ENCODE measurements at places on chromosomes 4 and X. TPM values are rescaled to one million over a fixed set of nuclear protein-coding genes. Genes with fewer than 3 reads are reported as not detected.

CFI gene
- 7.5 TPM for polyA plus RNA-seq

CLNK gene
- polyA plus RNA-seq, result 0.26 TPM

SRPX2 gene
- 1.7 TPM for polyA plus RNA-seq

FGF16 gene
- polyA plus RNA-seq, result 0.98 TPM

NWD2 gene
- 7.9 TPM for polyA plus RNA-seq

DNA sequence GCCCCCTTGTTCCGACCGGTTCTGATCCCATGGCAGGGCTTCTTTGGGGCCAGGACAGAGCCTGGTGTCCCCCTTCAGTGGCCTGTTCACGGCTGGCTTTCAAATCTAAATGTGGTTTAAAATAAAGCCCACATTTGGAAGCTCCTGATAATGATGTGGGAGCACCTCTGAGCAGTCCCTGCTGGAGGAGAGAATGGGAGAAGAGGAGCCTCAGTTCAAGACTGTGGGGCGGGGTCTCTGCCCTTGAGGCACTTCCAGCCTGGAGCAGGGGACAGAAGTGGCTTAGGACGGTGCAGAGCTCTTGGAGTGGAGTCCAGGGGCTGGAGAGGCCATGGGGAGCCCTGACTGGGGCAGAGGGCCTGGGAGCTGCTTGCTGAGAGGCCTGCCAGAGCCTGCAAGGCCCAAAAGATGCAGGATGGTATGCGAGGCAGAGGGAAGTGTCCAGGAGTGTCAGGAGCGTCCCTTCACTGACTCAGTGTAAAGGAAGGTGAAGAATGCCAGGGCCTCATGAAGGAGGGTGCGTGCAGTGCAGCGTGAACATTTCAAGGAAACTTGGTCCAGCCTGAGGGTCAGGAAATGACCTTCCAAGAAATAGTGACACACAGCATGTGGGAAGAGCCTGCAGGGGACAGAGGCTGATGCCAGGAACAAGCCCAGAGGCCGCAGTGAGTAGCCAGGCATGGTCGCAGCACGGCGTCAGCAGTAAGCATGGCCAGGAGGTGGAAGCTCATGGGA, 21.1 kb upstream of the TADA2B start:
- DNase-seq, result no peak

- DNase-seq, result no peak
Measured at GRCh38 chrX:23118163-23118562, 118.4 kb downstream of the DDX53 start.

DNA sequence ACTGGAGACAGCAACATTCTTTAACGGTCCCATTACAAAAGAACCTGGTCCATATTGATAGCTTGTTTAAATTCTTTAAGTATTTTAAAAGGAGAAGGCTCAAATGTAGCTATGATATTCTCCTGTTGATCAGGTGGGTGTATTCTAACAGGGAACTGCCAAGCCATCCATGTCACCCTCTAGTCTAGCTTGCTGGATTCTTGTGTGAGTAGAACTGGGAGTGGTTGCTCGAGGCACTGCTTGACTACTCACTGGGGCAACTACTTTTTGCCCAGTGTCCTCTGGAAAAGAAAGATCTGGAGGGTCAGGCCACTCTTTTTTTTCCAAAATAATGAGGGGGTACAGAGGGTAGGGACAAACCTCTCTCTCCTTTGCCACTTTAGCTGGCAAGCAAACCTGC, 155.1 kb downstream of the ZNF518B start:
- DNase-seq, result no peak

- DNase-seq, result no peak
Measured at GRCh38 chr4:173185847-173186510, 17.4 kb downstream of the GALNT7 start.

DNA sequence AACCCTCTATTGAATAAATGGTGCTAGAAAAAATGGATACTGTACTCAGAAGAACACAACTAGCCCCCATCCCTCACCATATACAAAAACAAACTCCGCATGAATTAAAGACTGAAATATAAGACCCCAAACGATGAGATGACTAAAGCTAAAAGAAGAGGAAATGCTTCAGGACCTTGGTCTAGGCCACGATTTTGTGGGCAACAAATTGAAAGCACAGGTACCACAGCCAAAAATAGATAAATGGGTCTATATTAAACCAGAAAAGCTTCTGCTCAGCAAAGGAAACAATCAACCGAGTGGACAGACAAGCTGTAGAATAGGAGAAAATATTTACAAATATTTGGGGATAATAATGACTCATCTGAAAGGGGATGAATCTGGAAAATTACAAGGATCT, 86.4 kb upstream of the DHRSX start:
- DNase-seq, result no peak

DNA sequence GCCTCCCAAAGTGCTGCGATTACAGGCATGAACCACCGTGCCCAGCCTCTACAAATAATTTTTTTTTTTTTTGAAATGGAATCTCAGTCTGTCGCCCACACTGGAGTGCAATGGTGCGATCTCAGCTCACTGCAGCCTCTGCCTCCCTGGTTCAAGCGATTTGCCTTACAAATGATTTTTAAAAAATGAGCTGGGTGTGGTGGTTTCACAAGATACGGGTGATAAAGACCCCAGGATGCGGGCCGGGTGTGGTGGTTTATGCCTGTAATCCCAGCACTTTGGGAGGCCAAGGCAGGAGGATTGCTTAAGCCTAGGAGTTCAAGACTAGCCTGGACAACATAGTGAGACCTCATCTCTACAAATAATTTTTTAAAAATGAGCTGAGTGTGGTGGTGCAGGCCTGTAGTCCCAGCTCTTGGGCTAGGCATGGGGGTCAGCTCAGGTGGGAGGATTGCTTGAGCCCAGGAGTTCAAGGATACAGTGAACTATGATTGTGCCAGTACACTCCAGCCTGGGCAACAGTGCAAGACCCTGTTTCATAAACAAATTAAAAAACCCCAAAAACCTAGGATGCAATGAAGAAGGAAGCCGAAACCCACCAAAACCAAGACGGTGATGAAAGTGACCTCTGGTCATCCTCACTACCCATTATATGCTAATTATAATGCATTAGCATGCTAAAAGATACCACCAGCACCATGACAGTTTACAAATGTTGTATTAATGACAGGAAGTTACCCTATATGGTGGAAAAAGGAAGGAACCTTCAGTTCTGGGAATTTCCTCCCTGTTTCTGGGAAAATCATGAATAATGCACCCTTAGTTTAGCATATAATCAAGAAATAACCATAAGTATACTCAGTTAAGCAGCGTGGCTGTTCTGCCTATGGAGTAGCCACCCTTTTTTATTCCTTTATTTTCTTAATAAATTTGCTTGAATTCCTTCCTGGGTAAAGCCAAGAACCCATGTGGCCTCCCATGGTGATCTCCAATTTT, 27.7 kb downstream of the PDGFRA start:
- no peak for DNase-seq

DNA sequence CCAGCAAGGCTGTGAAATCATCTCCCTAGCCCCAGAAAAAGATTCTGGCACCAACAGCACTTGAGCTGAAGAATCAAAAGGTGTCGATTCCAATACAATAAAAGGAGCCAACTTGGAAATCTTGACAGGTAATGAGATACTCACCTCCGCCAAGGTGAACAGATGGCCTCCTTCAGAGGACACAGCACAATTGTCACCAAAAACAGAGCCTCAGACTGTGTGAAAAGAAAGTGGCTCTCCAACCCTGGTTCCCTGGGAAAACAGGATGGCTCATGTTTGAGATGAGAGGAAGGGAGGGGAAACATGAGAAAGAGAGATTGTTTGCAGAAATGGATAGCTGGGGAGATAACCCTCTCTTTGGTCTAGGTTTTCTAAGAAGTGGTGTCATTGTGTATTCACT, 168.9 kb downstream of the HS3ST1 start:
- no peak for DNase-seq

GRCh38 chr4:142567620-142568451, 278.3 kb downstream of the INPP4B start:
- peak; percentile 55 for DNase-seq

- DNase-seq, result no peak
Measured at GRCh38 chr4:61493470-61493869, 293.3 kb downstream of the ADGRL3 start.

- no peak for DNase-seq
Measured at GRCh38 chr4:182918044-182918607, 940 bp upstream of the DCTD start.

GRCh38 chr4:189071241-189071640, 869.4 kb upstream of the FRG1 start:
- no peak for DNase-seq

DNA sequence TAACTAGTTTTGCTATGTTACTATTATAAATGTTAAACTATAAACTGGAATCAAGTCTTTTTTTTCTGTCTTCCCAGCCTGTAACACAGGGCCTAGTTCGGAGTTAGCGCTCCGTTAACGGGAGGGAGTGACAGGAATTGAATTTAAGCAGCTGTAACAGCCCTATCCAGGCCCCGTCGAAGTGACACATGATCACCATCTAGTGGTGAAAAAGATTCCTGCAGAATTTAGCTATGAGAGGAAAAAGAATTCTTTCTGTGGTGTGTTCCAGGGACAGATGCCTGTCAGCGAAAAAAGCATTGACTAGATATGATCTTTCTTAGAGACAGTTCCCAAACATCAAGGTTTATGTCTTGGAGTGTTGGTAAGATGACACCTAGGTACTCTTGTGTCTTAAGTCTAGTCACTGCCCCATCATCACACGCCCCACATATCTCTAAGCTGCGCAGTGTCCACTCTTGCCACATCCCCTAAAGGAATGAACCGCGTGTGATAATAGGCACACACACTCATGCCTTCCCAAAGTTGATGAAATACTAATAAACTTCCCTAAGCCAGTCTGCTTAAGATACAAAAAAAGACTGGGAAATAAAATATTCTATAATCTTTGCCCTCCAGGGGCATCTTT, 2.1 kb downstream of the GAB3 start:
- peak; percentile 86 for DNase-seq

GRCh38 chrX:21972721-21973120, 32.2 kb downstream of the SMS start:
- DNase-seq, result no peak

DNA sequence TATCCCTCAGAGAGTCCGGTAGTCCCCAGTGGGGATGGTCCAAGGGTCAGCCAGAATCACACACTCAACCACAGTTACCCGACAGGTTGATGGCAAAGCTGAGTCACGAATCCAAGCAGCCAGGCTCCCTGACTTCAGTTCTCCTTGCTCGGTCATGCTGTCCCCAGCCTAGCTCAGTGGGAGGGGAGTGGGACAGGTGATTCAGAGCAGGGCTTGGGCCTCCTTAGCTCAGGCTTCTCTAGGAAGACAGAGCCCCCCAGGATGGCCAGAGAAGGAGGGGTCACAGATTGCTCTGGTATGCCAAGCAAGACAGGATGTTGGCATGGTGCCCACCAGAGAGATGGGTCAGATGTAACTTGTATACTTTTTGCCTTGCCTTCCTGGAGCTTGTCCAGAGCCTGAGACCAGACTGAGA, 66.5 kb downstream of the EFNB1 start:
- no peak for DNase-seq

DNA sequence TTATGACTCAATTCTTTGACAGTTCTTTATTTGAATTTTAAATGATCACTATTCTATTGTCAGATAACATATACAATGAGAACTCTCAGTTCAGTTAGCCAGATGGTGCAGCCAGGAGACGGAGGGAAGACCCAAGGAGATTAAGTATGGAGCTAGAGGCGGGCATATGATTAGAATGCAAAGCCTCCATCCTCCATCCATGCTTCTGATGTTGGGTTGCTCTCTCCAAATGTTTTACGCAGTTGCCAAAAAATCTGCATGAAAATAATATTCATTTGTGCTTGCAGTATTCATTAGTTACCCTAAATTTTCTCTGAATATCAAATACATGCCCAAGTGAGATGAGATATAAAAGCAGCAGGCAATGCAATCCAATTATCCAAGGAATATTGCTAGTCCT, 874.8 kb downstream of the C4orf33 start:
- DNase-seq, result no peak

- no peak for DNase-seq
Measured at GRCh38 chr4:5463361-5463760, 245.0 kb downstream of the EVC2 start.

DNA sequence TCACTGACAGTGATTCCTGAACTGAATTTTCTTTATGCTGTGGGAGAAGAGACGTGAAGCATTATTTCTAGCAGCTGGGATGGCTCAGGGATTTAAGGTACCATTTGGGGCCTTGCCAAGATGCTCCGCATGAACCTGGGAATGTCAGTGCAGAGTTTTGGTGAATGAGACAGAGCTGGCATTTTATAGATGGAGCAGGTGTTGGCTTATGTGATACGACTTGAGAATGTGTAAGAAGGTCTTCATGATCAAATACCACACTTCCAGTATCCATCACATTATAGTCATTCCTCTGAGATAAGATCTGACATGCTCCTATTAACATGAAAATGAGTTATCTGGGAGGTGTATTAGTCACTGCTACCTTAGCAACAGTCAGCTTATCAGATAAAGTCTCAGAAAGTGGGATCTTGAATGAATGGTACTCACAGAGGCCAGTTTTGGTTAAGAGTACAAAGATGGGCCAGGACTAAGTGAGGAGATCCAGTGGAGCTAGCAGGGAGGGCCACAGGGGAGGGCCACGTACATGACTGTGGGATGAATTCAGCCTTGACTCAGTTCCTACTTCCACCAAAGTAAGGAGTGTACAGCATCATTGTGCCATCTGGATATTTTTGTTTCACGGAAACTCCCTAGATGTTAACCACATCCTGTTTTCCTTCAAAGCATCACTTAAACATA, 116.7 kb downstream of the SPCS3 start:
- DNase-seq, result no peak

DNA sequence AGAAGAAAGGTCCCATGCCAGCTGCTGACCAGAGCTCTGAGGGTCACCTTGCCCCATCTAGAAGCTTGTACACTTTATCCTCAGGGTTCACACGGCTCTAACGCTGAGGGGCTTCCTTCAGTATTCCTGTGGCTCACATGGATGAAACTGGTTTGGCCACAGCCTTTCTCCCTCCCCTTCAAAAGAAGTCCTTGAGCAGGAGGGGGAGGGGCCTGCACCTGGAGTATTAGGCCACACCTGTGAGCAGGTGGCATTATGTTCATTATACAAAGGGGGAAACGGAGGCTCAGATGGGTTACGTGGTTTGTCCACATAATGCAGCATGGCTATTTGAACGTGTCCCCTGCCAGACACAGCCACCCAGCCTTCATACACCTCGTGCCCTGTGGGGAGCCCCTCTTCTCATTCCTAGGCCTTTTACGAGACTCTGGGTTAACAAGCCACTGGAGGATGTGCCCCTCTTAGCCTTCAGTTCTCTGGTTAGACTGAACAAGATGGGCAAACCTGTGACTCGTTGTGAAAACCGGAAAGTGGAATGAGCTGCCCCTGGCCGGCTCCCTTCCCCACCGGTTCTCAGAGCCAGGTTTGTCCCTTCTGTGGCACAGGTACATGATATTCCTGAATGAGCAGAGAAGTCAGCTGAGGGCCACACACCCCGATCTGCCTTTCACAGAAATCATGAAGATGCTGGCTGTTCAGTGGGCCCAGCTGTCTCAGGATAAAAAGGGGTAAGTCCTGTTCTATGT, 27.2 kb upstream of the JAKMIP1 start:
- no peak for DNase-seq

- DNase-seq, result no peak
Measured at GRCh38 chrX:117989512-117989911, 127.1 kb downstream of the KLHL13 start.

- DNase-seq, result no peak
Measured at GRCh38 chr4:171430495-171430894, 382.7 kb upstream of the GALNTL6 start.

GRCh38 chrX:107700317-107700774, 72.0 kb downstream of the PRPS1 start:
- no peak for DNase-seq

GRCh38 chr4:59570860-59571476, 1629.2 kb upstream of the ADGRL3 start:
- no peak for DNase-seq

GRCh38 chrX:119729408-119730201, 28.8 kb upstream of the SOWAHD start:
- DNase-seq, result peak; percentile 59

GRCh38 chrX:41347186-41347585, 13.2 kb downstream of the DDX3X start:
- DNase-seq, result no peak
